ENCODE measurements at places on chromosomes 16 and 17. TPM values are rescaled to one million over a fixed set of nuclear protein-coding genes. Genes with fewer than 3 reads are reported as not detected.

The PRCD gene
- total RNA-seq, result not detected

The RASD1 gene
- 2.9 TPM for total RNA-seq

The PERCC1 gene
- total RNA-seq, result 1.2 TPM

The OTOA gene
- 0.14 TPM for total RNA-seq

The ADGRG3 gene
- not detected for total RNA-seq

The KRT28 gene
- not detected for total RNA-seq

The ARHGAP44 gene
- total RNA-seq, result not detected

The PDE6G gene
- total RNA-seq, result 4.0 TPM

The HSD17B2 gene
- not detected for total RNA-seq

The C17orf50 gene
- total RNA-seq, result not detected

The TSEN54 gene
- 116 TPM for total RNA-seq

The C17orf67 gene
- 2.9 TPM for total RNA-seq

The C1QTNF8 gene
- not detected for total RNA-seq

The NTN3 gene
- total RNA-seq, result not detected

The TRPV2 gene
- total RNA-seq, result 37.4 TPM

The KRTAP4-6 gene
- total RNA-seq, result not detected

The TEX19 gene
- total RNA-seq, result not detected

The CACNG5 gene
- not detected for total RNA-seq

The BCL6B gene
- not detected for total RNA-seq

The KRTAP1-5 gene
- total RNA-seq, result not detected

The MPP2 gene
- total RNA-seq, result 9.6 TPM

The NUPR1 gene
- not detected for total RNA-seq

The CHRNE gene
- total RNA-seq, result 6.1 TPM

The SEPTIN12 gene
- total RNA-seq, result 0.72 TPM

The HBA2 gene
- total RNA-seq, result not detected

The MRC2 gene
- 5.9 TPM for total RNA-seq

The TEKT5 gene
- not detected for total RNA-seq

The KIFC3 gene
- 0.36 TPM for total RNA-seq

The DOK4 gene
- total RNA-seq, result 1.7 TPM

The CCL16 gene
- not detected for total RNA-seq

The ZNF778 gene
- total RNA-seq, result 8.9 TPM

The NAGS gene
- total RNA-seq, result 0.69 TPM

The CACNG1 gene
- not detected for total RNA-seq

The KRT12 gene
- not detected for total RNA-seq

The SCNN1G gene
- total RNA-seq, result not detected

The DRC3 gene
- 0.61 TPM for total RNA-seq

The ABCC12 gene
- not detected for total RNA-seq

The KRTAP2-2 gene
- not detected for total RNA-seq

The PDIA2 gene
- not detected for total RNA-seq

The KRT24 gene
- not detected for total RNA-seq

The PFAS gene
- 25.0 TPM for total RNA-seq

The ITGAD gene
- total RNA-seq, result not detected

The RGS9 gene
- total RNA-seq, result 1.1 TPM

The TP53TG3B gene
- not detected for total RNA-seq

The WNT9B gene
- not detected for total RNA-seq

The CHST4 gene
- total RNA-seq, result not detected

Data from CD8-positive, alpha-beta T cell (primary cell).